Fibroblast of skin of back (primary cell): ENCODE measurements at places on chromosomes 1 and 21.

DNA sequence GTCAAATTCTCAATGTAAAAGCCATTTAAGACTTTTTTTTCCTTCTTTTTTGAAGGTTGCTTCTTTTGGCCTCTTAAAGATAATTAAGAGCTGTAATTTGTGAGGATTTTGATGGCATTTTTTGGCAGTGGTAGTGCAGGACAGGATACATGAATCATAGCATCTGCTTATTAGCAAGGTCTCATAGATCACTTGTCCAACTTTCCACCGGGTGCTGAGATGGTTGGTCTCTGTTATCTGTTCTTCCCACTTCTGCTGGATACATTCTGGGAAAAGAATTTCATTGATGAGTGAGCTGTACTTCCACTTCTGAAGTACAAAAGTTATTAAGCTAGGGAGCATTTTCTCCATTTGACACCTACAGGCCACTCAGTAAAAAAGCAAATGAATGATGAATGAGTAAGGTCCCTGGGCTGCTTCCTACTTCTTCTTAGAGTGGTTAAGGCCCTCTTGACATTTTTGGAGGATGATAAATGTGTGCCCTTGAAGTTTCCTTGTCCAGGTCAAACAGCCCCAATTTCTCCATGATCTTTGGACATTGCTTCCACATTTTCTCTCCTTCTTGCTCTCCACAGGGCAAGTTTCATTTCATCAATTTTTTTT is 100.6 kb downstream of the ROR1 start:
- peak; percentile 41 for DNase-seq

DNA sequence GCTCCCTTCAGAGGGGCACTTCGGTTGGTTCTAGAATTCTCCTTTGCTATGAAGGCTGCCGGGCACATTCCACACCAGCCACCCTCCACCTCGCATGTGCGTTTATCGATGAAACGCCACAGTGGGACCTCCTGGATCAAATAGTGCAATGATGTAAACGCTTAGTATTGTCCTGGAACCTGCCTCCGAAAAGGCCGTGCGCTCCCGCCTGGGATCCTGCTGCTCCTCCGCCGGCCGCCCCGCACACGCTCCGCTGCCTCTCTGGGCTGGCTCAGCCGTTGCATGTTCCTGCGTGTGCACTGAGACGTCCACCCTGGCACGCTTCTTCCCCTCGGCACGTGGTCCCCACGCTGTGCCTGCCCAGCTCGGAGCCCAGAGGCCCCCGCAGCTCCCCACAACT is 4.0 kb upstream of the TNFRSF14 start:
- DNase-seq, result no peak

GRCh38 chr1:208757846-208758245 is 513.7 kb upstream of the PLXNA2 start:
- DNase-seq, result peak; percentile 80

DNA sequence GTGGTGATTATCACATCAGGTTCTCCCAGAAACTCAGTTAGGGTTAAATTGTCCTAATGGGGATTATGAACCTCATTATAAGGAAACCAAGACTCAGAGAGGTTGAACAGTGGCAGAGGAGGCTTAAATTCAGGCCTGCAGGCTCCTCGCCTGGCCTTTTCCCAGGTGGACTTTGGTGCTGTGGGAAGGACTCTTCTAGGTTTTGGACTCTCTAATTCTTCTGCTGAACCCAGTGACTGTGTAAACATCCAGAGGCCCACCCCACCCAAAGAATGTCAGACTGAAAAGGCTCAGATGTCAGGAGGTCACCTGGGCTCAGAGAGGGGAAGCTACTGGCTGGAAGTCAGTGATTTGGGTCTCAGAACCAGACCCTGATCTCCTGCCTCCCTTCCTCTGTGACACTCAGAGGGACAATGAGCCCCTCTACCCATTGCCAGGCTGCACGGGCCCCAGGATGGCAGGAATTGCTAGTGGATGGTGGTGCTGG is 2.5 kb downstream of the ZNF362 start:
- DNase-seq, result no peak

DNA sequence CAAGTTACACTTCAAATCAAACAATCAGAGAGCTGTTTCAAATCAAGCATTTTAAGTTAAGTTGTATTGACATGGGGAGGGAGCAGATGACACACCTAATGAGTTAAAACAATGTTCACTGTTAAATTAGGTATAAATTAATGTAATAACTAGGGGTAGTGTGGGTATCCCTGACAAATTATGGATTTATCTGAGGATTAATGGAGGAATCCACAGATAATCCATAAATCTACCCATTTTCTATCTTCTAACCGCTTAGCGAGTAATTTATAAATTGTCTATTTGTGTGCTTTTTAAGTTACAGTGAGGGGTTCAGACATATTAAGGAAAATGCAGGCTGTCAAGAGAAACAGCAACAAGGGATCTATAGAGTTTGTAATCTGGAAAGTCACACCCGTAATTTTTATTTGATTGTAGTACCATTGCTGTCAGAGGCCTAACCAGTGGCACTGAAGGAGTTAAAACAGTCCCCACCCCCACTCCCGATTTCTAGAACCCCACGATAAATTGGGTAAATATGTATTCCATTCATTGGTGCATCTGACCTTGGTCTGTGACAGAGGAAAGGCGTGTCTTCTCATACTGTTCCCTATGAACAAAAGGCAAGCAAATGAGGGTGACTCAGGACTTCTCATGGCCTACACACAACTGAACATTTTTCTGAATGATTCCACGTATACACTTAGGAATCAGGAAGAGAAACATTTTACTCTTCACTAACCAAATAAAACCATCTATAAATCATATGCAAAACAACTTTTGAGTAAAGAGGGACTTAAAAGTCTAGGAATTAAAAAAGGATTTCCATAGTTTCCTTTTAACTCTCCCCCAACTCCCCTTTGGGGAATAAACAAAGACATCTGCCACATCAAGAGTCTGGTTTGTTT is 7.4 kb downstream of the IRF2BP2 start:
- DNase-seq, result peak; percentile 99

DNA sequence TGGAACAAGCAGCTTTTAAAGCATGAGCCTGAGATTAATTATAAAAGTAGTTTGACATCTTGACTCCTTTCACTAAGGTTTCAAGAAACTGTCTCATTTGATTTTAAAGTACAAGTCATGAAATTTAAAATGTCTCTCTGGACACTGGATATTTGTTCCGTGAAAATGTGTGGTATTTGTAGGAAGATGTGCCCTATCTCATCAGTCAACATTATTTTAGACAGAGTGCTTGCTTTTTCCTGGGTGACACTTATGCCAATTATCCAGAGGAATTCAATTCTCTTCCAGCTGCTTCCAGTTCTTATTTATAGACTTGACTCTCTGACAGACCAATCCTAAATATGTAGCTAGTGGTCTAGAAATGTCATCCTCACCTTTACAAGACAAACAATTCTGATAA is 300.4 kb downstream of the PLA2G4A start:
- DNase-seq, result no peak

DNA sequence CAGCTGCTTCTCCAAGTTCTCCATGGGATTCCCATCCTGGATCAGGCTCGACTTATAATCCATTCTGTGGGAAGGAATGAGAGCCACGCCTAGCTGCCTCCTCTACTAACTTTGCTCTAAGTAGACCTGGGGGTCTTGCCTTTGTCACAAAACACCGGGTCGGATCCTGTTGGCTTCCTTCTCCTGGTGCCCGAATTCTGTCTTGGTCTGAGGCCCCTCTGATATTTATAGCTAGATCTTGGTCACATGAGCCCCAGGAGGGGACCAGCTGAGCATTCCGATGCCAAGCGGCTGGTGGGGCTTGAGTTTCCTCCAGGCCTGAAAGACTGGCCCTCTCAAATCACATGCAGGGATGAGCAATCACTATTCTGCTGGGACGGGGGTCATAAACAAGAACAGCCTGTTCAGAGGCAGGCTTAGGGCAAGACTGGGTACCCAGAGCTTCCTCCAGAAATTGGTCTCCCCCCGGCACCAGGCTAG is at the start of gene TRIM63:
TSS of gene TRIM63 (minus strand) at position 199 of the 480 bp plus-strand sequence. CDS start at position 63, 136 bp downstream.
- no peak for DNase-seq

DNA sequence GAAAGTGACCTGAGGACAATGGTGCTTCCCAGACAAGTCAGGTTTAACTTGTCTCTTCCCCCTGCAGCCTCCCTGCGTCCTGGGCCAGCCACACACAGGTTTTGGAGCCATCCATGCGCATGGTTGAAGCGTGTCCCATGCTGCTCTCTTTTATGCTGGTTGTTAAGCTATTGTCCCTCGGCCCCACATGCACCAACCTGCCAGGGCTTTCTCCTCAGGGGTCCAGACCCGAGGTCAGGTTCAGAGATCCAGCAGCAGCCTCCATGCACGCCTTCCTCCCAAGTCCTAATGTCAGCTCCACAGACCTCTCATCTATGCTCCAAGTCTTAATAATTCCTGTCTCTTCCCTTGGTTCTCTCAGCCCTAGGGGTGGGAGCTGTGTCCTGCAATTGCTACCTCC is 1.6 kb downstream of the ABCA4 start:
- DNase-seq, result no peak

DNA sequence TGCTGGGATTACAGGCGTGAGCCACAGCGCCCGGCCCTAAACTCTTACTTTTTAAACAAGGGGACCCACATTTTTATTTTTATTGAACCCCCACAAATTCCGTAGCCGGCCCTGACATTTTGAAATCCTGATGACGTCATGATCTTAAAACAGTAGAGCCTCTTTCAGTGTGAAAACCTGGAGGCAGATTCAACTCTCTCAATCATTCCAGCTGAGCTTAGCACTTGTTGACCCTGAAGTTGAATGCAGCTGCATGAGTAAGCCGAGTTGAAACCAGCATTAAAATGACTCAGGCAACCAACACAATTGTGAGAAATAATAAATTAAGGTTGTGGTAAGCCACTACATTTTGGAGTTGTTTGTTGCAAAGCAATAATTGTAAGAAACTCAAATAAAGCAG is 93.9 kb upstream of the ADGRL4 start:
- peak; percentile 45 for DNase-seq

DNA sequence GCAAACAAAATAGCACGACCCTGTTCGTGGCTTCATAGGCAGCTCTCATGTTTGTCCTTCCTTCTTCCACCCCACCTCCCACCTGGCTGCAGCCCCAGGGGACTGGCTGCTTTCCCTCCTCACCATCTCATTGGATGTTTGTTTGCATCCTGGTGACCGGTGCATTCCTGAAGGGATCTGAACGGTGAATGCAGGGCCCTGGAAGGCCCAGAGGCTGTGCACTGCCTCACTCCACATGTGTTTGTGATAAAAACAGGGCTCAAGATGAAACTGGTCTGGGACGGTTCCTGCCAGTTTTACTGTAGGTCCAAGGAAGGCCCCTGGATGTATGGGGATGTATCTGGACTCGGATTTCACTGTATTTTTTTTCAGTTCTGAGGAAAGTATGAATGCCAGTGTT is 42.8 kb downstream of the CNN3 start:
- DNase-seq, result peak; percentile 87

- no peak for DNase-seq
Observed at GRCh38 chr1:236688705-236689104, 2.4 kb downstream of the ACTN2 start.

GRCh38 chr21:15088488-15088887 is 23.7 kb upstream of the NRIP1 start:
- no peak for DNase-seq

DNA sequence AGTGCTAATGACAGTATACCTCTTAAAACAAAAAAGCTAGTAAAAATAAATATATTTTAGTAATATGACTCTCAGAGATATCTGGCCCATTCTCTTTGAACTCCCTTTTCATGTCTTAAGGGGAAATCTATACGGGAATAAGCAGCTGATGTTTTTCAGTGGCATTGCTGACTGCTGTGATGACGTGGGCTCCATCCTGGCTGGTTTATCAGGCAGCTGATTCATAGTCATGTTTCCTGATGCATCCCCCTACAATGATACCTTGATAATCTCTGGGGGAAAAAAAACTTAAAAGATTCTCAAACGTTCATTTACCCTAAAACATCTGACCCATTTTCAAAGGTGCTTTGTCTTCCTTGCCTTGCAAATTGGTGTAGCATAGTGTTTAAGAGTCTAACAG is 53.8 kb downstream of the ABCA4 start:
- no peak for DNase-seq

DNA sequence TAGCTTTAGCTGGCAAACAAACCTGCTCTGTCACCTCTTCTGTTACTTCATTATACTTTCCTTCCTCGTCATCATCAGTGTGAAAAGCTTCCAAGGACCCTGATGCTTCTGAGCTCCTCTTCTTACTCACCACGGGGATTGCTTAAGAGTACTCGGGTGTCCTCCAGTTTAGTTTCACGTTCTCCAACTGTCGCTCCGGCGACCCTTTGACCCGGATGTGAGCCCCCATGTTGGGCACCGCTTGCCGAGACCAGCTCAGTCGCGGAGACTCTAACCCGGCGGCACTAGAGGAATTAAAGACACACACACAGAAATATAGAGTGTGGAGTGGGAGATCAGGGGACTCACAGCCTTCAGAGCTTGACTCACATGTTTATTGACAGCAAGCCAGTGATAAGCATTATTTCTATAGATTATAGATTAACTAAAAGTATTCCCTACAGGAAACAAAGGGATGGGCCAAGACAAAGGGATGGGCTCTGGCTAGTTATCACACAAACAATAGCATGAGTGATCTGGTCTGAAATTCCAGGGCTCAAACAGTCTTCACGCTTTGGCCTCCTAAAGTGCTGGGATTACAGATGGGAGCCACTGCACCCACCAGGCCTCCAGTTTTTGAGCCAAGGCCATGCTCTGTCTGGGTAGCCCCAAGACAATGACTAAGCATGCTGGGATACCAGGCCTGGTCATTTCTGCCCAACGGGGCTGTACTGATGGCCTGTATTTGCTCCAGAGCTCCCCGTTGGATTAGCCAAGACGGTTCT is 30.1 kb upstream of the ENO1 start:
- DNase-seq, result no peak

DNA sequence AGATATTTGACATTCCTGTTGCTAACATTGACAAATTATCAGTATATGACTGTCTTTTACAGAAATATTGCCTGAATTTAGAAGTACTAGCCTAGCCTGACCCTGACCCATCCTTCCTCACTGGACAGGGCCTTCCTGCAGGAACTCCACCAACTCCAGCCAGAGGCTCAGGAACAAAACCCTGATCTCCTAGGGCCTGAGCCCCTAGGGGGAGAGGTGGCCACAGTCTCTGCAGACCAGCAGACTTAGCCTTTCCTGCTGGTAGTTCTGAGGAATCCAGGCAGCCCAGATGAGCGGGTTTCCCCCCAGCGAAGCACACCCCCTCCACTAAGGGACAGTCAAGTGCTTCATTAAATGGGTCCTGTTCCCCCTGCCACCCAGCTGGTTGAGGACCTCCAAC is 44.3 kb upstream of the LRIF1 start:
- no peak for DNase-seq

DNA sequence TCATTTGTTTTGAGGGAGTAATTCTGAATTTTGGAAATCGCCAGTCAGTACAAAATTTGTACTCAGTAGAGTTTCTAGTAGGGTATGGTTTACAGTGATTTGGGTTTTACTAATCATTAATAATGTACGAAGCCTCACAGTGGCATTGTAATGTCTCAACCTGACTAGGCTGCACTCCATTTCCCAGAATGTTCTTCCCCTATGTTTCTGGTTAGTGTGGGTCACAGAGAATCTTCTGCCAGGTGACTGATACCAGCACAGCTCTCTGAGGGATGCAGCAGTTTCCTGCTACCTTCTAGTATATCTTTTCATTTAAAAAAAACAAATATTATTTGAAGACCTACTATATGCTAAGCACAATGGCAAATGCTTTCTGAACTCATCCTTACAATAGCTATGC is 112.9 kb downstream of the PTPN14 start:
- DNase-seq, result no peak
